ENCODE measurements at places on chromosomes 2 and 18.

DNA sequence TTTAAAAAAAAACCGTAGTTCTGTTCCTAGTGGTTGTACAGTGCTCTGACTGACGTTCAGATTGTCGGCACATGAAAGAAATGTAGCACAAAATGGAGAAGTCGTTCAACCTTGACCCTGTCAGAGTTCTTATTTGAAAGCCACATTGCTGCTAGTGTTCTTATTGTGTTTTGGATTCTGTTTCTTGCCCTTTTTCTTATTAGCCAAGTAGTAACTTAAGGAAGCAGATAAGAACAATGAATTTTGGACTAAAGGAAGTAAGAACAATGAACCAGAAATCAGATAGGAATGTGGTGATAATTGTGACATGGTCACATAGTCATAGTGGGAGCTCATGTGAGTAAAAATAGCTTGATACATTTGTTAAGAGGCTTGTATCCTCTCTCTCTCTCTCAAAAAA, 45.9 kb downstream of the RPIA start:
- DNase-seq = no peak

DNA sequence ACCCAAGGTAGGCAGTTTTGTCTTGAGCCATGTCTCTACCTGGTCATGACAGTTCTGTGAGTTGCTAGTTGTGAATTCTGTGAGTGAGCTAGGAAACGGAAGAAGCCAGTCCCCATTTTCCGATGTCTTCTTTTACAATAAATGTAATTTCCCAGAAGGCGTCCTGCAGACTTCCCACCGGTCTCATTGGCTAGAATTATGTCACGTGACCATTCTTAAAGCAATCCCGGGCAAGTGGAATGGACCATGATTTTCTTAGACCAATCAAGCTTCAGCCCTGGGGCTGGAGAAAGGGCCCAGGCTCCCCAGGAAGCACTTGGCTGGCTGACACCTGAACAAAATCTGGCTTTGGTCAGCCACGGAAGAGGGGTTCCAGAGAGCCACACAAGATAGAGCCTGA, 10.6 kb downstream of the TMEM178A start:
- no peak for DNase-seq

GRCh38 chr2:46821600-46821999, 94.0 kb downstream of the MCFD2 start:
- DNase-seq = no peak

DNA sequence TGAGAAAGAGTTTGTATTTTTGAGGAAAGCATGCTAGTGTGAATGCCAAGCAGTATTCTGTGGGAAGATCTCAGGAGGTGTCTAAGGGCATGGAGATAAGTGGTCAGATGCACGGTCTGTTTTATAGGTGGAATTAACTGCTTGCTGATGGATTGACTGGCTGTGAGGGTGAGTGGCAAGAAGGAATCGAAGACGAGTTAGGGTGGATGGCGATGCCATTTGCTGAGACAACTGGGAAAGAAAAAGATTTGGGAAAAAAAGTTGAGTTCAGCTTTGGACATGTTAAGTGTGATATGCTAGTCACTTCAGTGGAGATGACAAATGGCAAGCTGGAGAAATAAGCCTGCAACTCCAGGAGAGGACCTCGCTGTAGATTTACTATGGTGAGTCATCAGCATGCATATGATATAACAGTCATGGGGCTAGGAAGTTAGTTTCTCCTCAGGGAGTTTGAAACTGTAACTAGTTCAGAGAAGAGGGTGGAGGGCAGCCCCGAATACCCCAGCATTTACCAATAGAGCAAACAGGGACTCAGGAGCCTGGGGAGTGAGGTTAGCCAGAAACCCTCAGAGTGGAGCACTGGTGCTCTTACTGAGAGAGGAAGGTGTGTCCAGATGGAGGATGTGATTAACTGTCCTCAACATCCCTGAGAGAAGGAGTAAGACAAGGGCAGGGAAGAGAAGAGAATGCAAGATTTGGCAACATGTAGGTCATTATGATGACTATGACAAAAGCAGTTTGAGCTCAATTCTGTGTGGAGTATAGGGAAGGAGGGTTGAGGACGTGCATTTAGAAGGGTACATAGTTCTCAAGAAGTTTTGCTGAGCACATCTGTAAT, 2.0 kb upstream of the HK2 start:
- DNase-seq = peak; percentile 72

DNA sequence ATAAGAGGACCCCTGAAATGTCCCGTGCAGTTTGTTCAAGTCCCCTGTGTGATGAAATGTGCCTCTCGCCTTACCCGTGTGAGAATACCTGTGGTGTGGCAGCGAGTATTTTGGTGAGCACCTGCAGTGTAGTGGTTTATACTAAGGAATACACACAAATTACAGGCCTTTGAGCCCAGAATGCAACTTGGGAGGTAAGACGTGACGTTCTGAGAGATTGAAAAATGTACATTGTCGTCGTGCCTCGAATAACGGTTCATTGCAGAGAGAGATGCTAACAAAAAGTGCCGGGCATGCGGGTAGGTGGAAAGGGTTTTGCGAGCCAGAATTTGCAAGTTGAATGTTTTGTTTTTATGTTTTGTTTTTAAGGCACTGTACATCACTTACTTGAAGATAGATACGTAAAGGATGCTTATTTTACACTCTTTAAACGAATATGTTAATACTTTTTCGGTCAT, 867 bp downstream of the RBBP8 start:
- no peak for DNase-seq

- DNase-seq = no peak
These were observed 145.9 kb downstream of the PIK3C3 start for GRCh38 chr18:42100911-42101310.

- DNase-seq = peak; percentile 56
These were observed 467 bp downstream of the PUM2 start for GRCh38 chr2:20350041-20350712.

DNA sequence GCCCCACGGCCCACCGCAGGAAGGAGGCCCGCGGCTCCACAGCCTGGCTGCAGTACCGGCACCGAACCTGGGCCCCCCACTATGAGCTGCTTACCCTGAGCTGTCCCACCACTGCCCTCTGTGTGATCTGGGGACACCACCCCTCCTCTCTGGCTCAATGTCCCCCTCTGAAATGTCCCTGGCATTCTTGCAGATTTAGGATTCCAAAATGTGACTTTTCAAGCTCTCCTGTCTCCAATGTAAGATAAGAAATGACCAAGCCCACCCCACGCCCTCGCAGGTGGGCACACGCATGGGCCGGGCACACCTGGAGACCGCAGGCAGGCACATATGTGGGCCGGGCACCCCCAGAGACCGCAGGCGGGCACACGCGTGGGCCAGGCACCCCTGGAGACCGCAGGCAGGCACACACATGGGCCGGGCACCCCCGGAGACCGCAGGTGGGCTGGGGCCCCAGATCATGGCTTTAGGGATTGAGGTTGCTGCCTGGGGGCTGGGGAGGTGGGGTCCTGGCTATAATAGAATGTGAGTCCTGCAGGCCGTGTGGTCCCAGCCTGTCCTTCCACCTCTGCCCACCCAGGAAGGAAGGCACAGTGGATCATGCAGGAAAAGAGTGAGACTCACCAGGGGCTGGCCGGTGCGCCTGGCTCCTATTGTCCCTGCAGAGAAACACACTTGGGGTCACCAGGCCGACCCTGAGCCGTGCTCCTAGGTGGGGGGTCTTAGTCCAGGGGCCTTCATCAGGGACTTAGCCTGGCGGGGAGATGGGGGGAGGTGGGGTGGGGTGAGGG, 7.2 kb downstream of the PDCD1 start:
- no peak for DNase-seq

DNA sequence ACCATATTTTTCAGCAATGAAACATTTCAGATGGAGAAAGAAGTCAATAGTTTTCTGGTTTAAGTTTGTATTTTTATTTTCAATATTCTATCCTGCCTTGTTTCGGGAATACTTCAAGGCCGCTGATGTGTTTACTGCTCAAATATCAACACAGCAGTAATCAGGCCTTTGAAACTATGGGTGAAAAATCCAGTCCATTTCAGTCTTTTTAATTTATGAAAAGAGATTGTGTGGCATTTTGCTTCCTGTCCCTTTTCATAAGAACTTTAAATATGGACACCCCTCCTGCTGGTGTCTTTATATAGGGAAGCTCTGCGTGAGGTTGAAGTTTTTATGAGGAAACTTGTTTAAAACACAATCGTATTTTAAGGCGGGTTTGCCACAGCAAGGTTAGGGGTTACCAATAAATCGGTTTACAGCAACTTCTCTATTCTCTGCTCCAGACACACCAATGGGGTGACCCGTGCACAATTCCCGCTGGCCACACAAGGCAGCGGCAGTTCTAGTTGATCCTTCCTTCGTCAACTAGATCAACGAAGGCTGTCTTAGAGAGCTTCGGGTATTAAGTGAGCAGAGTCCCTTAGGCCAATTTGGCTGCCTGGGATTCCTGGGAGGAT, 1.2 kb upstream of the TANC1 start:
- no peak for DNase-seq

DNA sequence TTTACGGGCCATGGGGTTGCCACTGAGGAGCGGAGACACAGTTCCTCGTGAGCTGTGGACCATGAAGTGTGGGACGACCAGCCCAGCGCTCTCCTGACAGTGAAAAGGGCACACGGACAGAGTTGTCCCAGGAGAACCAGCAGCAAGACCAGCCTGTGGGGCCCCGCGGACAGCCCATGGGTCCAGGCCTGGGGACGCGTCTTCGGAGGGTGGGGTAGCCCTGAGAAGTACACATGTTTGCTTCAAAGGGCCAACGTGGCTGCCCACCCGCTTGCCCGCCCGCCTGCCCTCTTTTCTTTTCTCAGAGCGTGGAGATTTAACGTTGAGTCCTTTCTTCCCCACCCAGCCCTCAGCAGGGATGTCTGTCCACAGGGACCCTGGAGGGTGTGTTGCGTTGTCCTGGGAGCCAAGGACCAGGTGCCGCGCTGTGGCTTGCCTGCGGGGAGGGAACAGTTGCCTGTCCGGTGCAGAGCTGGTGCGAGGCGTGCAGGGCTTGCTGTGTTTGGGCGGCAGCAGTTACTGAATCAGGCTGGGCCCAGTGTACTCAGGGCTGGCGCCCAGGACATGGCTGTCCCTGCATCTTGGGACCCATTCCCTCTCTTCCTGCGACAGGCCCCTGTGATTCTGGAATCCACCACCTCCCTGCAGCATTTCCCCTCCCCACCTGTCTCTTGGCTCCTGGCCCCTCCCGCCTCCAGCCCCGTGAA, 120.1 kb upstream of the HDAC4 start:
- no peak for DNase-seq

- no peak for DNase-seq
These were observed 726.4 kb upstream of the CDH2 start for GRCh38 chr18:28903306-28903705.

GRCh38 chr2:101463911-101464641, 10.8 kb downstream of the RFX8 start:
- DNase-seq = peak; percentile 73

DNA sequence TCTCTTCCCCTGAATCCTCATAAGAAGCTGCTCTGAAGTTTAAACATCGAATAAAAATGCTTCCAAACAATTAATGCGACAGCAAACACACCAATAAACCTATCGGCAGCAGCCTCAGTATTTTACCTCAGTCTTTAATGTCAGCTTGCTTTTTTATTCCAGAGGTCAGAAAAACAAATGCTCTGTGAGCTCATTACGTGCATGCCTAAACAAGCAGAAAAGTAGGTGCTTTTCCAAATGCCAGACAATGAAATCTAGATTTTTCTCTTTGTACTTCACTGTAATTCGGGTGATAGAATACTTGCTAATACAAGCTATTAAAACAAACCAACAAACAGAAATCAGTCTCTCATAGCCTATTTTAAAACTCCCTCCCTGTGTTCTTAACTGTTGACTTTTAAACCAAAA, 381.5 kb downstream of the NRXN1 start:
- no peak for DNase-seq

- no peak for DNase-seq
These were observed 23.7 kb downstream of the TTLL4 start for GRCh38 chr2:218734190-218734975.

DNA sequence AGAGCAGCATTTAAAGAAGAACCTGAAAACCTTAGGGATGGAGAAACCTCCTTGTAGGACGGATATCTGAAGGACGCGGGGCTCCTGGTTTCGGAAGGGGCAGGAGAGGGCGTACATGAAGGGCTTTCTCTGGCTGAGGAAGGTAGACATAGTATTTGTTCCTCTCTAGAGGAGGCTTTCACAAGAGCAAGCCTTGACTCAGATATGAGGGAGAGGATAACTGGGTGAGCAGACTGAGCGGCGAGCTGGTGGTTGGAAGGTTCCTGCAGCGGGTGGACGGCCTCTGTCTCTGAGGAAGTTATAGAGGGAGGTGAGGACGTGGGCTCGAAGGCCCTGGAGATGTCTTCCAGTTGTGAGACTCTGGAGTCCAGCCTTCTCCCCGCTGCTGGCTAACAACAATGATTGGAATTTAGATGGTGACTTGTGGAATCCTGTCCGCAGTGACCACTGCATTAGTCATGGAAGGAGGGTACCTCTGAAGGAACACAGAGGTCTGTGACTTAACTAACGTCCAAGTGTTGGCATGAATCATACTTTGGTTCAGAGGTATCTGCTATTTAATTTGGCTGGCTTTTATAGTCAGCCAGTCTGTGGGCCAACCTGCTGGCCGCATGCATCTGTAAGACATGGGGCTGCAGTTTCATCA, 80.9 kb downstream of the ASAP2 start:
- no peak for DNase-seq

DNA sequence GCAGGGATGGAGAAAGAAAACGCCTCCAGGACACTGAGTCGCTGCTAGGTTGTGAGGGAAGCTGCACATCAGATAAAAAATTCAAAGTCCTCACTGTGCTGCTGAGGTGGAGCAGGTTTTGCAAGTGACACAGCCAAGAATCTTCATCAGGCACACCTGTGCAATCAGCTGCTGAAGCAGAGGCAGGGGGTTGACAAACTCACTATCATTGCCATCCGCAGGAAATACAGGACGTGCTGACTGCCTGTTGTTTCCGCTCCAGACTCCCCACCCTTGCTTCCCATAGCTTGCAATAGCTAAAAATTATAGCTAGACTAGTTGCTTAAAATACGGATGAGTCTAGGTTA, 147.8 kb upstream of the FHL2 start:
- no peak for DNase-seq

GRCh38 chr18:44654573-44654972, 26.1 kb upstream of the SETBP1 start:
- DNase-seq = no peak

GRCh38 chr2:117536139-117536538, 278.4 kb upstream of the DDX18 start:
- no peak for DNase-seq

DNA sequence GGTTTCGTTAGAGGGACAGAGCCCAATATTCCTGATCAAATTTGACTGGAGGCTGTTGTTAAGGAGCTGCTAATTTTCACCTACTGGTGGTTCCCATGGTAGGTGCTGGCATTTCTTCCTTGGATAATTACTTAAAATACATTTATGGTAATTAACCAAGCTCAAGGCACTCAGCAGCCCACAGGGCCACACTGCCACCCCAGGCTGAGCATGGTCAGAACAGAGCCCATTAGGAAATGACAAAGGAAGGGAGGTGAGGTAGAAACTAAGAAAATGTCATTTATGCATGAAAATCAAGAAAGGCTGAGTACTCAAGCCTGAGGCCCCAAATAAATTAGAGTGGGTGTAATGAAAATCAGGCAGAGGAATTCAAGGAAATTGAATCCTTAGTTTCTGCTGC, 510.2 kb upstream of the GYPC start:
- DNase-seq = no peak

- DNase-seq = no peak
These were observed 914.8 kb downstream of the DCDC2C start for GRCh38 chr2:4618141-4618540.
